ENCODE measurements at places on chromosomes 3 and 15. TPM values are rescaled to one million over a fixed set of nuclear protein-coding genes. Genes with fewer than 3 reads are reported as not detected.

Gene CHRD
- 0.38 TPM for polyA plus RNA-seq

DNA sequence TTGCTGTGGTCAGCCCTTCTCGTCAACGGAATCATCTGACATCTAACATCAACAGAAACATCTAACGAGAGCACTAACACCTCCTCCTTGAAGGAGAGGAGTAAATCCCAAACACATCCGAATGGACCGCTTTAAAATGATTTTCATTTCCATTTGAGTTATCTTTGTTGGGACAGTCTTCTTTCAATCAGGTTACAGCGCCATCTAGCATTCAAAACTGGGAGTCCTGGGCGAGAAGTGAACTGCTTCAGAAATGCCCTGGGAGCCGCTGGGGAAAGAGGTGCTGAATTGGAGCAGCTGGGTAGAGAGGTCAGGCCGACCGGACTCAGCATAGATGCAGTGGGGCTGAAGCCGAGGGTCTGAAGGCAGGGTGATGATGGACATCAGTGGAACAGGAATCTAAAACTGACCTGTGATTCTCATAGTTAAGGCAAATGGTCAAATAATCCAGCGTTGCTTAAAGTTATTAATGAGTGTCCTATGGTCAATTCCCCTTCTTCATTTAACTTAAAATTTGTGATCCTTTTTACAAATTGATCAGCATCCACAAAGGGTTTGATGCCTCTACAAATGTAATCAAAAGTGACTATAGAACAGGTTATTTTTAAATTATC, 170.0 kb upstream of the NDN start:
- no peaks in the 10 kb centered on the region for H3K27me3 ChIP-seq
- DNase-seq, result no peak
- no peak overlapping the region for H3K27ac ChIP-seq
- no peaks in the 10 kb centered on the region for H3K4me1 ChIP-seq

- no peak overlapping the region for H3K27ac ChIP-seq
- no peaks in the 10 kb centered on the region for H3K36me3 ChIP-seq
- H3K4me3 ChIP-seq, result peak overlapping the region; percentile 82
- DNase-seq, result no peak
Observed at GRCh38 chr15:78077871-78078210, 330 bp upstream of the TBC1D2B start.

Gene CASR
- polyA plus RNA-seq, result not detected

Gene EXD1
- not detected for polyA plus RNA-seq

- no peak for DNase-seq
- no peaks in the 10 kb centered on the region for H3K4me1 ChIP-seq
- H3K27ac ChIP-seq, result no peak overlapping the region
- H3K36me3 ChIP-seq, result no peaks in the 10 kb centered on the region
Observed at GRCh38 chr15:46331546-46331945, 696.7 kb downstream of the SQOR start.

Gene B3GALNT1
- polyA plus RNA-seq, result 8.8 TPM

DNA sequence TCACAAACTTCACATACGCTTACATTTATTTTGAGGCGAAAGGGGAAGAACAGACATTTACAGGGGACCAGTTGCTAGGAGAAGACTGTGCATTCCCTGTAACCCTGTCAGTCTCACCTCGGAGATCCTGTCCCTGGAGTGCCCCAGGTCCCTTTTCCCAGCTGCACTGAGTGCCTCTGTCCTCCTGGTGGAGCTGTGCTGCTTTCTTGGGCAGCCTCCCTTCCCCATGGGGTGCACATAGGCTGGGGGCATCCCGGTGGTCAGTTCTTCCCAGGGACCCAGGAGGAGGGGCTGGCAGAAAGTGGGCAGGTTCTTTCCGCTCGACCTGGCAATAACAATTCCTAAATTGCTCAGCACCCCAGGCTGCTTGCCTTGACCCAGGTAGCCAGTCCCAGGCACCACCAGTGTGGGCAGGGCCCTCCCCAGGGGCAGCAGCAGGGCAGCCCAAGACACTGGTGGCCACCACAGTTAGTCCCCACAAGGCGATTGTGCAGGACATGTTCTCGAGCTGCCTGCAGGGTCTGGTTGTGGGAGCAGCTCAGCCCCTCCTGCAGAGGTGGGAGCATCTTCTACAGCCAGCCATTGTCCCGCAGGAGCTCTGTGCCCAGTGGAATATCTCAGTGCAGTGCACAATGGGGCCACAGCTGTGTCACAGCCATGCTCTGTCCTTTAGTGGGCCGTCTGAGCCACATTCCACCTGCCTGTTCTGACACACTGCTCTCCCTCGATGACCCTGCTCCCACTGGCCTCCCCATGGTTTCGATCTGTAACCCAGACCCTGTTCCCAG, 36.3 kb downstream of the APBA2 start:
- H3K4me1 ChIP-seq, result no peaks in the 10 kb centered on the region
- no peak overlapping the region for H3K27ac ChIP-seq
- no peaks in the 10 kb centered on the region for H3K27me3 ChIP-seq
- no peaks in the 10 kb centered on the region for H3K36me3 ChIP-seq

Gene SLC2A2
- polyA plus RNA-seq, result not detected

DNA sequence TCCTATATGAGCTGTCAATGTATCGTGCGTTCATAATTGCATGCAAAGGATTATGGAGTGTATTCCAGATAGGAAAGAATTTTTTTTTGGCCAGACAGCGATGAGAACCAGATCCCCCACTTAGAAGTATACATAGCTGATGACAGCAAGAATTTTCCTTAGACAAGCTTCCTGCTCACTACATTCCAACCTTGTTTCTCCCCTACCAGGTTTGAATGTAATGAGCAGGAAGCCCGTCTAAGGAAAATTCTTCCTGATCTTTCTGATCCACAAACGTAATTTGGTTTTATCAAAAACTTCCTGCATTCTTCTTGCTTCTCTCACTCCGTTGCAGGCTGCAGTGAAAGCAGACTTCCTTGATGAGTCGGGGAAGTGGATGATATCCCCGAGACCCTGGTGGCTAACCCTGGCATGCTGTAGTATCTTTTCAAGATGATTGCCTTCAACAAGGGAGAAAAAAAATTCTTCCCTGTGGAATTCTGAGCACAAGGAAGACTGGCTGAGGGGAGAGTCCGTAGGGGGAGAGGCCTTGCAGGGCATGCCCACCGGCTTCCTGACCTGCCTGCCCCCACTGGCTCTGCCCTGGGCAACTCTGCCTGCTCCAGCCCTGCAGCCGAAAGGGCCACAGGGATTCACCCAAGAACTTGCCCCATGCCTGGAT, 243.1 kb downstream of the TLE3 start:
- H3K4me1 ChIP-seq, result no peaks in the 10 kb centered on the region
- no peak for DNase-seq
- H3K27ac ChIP-seq, result no peak overlapping the region
- no peaks in the 10 kb centered on the region for H3K27me3 ChIP-seq
- H3K4me3 ChIP-seq, result no peak overlapping the region
- H3K36me3 ChIP-seq, result no peaks in the 10 kb centered on the region

DNA sequence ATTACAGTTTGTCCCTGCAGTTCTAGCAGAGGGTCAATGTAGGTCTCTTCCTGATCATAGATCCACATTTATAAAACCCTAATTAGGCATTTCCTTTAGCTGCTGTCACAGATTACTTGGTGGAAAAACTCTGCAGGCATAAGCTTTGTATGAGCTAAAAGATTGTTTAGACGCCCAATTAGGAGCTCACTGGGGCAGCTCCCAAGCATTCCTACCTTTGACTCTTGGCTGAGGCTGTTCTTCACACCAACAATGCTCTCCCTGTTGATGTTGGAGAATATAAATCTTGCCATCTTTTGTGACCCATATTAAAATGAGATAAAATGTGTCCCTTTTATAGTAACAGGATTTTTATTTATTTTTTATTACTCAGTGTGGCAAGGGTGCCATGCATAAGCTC, 148.3 kb upstream of the TRIM42 start:
- no peak overlapping the region for H3K27ac ChIP-seq
- H3K27me3 ChIP-seq, result no peaks in the 10 kb centered on the region
- H3K4me1 ChIP-seq, result no peaks in the 10 kb centered on the region
- H3K36me3 ChIP-seq, result no peaks in the 10 kb centered on the region

DNA sequence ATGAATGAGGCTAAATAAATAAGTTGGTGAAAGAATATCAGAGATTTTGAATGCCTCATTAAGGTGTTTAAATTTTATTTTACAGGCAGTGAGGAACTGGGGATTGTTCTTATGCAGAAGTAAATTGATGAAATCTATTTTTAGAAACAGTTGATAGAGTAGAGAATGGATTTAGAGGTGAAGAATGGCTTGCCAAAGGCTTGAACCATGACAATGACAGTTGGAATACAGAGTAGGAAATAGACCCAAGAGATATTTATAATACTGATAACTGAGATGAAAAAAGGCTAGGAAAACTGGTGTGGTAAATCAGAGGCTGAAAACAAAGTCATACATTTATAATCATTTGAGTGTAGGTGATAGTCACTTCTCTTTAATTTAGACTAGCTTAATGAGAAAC, 39.0 kb upstream of the RBMS3 start:
- no peak for DNase-seq
- H3K27me3 ChIP-seq, result no peaks in the 10 kb centered on the region
- H3K27ac ChIP-seq, result no peak overlapping the region
- no peaks in the 10 kb centered on the region for H3K36me3 ChIP-seq
- H3K4me1 ChIP-seq, result no peaks in the 10 kb centered on the region
- no peak overlapping the region for H3K4me3 ChIP-seq

- no peaks in the 10 kb centered on the region for H3K27me3 ChIP-seq
- H3K4me1 ChIP-seq, result no peaks in the 10 kb centered on the region
- H3K36me3 ChIP-seq, result no peaks in the 10 kb centered on the region
- no peak for DNase-seq
- H3K27ac ChIP-seq, result no peak overlapping the region
Observed at GRCh38 chr3:147008458-147008857, 397.9 kb downstream of the ZIC4 start.

DNA sequence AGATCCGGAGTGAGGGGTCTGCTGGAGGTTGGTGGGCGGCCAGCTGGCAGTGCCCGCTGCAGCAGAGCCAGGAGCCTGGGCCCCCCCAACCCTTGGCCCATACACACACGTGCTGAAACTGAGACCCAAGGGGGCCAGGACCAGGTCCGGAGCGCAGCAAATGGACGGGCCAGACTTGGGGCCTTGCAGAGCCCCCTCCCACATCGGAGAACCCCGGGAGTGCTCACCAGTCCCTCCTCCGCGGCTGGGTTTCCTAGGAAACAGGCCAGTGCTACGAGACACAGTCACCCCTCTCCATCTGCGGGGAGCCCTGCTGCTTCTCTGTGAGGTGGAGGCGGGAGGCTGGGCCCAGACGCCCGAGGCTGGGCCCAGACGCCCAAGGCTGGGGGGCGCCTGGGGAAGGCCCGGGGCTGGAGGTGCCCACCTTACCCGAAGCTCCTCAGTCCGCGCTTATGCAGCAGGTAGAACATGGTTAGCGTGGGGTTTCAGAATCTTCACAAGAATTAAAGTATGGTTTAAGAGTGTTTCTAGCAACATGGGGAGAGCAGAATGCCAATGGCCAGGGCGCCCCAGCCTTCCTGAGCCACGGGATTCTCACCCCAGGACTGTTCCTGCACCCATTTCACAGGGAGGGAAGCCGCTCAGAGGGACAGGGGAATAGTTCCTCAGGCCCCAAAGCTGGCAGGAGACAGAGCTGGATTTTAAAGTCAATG, 135.0 kb upstream of the PRR20G start:
- no peak overlapping the region for H3K27ac ChIP-seq
- no peak for DNase-seq
- no peak overlapping the region for H3K4me3 ChIP-seq
- no peaks in the 10 kb centered on the region for H3K36me3 ChIP-seq
- no peaks in the 10 kb centered on the region for H3K27me3 ChIP-seq

GRCh38 chr3:46736006-46736872, 18.6 kb upstream of the PRSS50 start:
- H3K4me1 ChIP-seq, result no peaks in the 10 kb centered on the region
- no peaks in the 10 kb centered on the region for H3K27me3 ChIP-seq
- no peak for DNase-seq
- H3K36me3 ChIP-seq, result no peaks in the 10 kb centered on the region

- H3K4me3 ChIP-seq, result no peak overlapping the region
- DNase-seq, result no peak
- no peak overlapping the region for H3K27ac ChIP-seq
Observed at GRCh38 chr3:4949659-4950058, 29.6 kb upstream of the BHLHE40 start.

Gene ARIH2
- polyA plus RNA-seq, result 51.7 TPM

GRCh38 chr3:166879661-166880060, 500.4 kb downstream of the ZBBX start:
- DNase-seq, result no peak
- H3K27ac ChIP-seq, result no peak overlapping the region
- no peak overlapping the region for H3K4me3 ChIP-seq
- no peaks in the 10 kb centered on the region for H3K4me1 ChIP-seq

- H3K27me3 ChIP-seq, result no peaks in the 10 kb centered on the region
- H3K4me1 ChIP-seq, result no peaks in the 10 kb centered on the region
- DNase-seq, result peak; percentile 86
- H3K4me3 ChIP-seq, result peak overlapping the region; percentile 45
- H3K27ac ChIP-seq, result no peak overlapping the region
- H3K36me3 ChIP-seq, result no peaks in the 10 kb centered on the region
Observed at GRCh38 chr3:48187579-48188265, 495 bp downstream of the CDC25A start.

Gene ERC2
- not detected for polyA plus RNA-seq

GRCh38 chr3:58528629-58529028, 8.4 kb downstream of the ACOX2 start:
- no peak overlapping the region for H3K4me3 ChIP-seq
- H3K27me3 ChIP-seq, result no peaks in the 10 kb centered on the region
- peaks cover 5% of the 10 kb centered on the region for H3K36me3 ChIP-seq

GRCh38 chr3:37700466-37701248, 161.0 kb upstream of the CTDSPL start:
- no peaks in the 10 kb centered on the region for H3K27me3 ChIP-seq
- H3K36me3 ChIP-seq, result no peaks in the 10 kb centered on the region
- H3K27ac ChIP-seq, result no peak overlapping the region
- H3K4me3 ChIP-seq, result no peak overlapping the region

Gene PP2D1
- not detected for polyA plus RNA-seq

DNA sequence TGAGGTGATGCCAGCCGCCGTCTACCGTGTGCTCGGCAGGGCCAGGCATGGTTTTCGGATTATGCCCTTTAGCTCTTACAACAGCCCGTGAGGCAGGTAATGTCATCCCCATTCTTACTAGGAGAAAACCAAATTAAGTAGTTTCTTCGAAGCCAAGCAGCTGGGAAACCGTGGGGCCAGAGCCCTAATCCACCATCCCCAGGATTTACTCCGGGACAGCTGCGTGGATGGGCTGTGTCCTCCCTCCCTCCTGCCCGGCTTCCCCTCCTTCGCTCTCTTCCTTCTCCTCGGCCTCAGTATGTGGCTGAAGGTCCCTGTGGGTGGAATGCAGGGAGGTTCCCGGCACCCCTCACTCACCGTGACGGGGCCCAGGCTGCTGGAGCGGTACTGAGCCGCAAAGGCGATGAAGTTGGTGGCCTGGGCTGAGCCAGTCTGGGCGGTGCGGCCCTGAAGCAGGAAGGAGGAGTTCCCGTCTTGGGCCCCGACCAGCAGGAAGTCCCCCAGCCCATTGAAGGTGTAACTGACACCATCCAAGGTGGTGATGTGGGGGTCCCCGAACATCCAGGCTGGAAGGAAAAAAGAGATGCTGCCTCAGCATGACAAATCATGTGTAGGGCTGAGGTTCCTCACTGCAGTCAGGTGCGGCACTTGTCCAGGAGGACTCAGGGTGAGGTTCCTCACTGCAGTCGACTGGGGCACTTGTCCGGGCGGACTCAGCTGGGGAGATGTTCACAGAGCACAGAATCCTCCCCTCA, 42.5 kb downstream of the MUC20 start:
- H3K4me3 ChIP-seq, result no peak overlapping the region
- peak; percentile 67 for DNase-seq

- no peak for DNase-seq
- no peak overlapping the region for H3K27ac ChIP-seq
- no peaks in the 10 kb centered on the region for H3K27me3 ChIP-seq
- H3K36me3 ChIP-seq, result no peaks in the 10 kb centered on the region
Observed at GRCh38 chr15:67098768-67099282, 33.4 kb downstream of the SMAD3 start.

GRCh38 chr15:81018197-81018596, 17.5 kb downstream of the TLNRD1 start:
- H3K4me3 ChIP-seq, result no peak overlapping the region
- H3K4me1 ChIP-seq, result peaks cover 4% of the 10 kb centered on the region
- no peak overlapping the region for H3K27ac ChIP-seq

Gene DUOXA1
- polyA plus RNA-seq, result 0.38 TPM
